ENCODE measurements at places on chromosomes 6 and 20.

GRCh38 chr6:124057461-124057860, 253.8 kb downstream of the NKAIN2 start:
- DNase-seq: no peak

DNA sequence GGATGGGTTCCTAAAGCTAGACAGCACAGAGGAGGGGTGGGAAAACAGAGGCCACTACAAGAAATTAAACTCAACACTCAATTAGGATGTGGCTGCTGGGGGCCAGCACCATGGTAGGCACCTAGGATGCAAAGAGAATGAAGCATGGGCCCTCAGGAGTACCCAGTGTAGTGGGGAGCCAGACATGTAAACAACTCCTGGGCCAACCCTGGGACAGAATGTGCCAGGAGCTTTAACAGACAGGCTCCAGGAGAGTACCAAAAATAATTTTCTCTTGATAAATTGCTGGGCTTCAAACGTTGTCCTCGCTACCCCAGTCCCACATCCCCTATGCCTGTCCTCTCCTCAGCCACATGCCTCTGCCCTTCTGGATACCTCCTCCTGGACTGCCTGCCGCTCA, 1.7 kb downstream of the TMEM151B start:
- DNase-seq: no peak

DNA sequence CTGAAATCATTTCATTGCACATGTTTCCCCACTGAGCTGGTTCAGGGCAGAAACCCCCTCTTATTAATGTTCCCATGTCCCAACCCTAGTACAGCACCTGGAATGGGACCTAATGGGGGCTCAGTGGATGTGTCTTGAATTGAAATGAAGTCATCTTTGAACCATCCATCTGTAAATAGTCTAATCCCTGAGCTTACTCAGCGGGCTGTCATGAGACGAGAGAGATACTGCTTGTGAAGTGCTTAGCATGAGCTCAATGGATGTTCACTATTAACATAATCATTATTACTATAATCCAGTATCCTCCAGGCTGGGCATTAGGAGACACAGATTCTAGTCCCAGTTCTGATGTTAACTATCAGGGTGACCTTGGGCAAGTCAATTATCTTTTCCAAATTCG, 106.6 kb upstream of the LRFN2 start:
- DNase-seq: no peak

- no peak for DNase-seq
These were observed 437.8 kb upstream of the ID4 start for GRCh38 chr6:19399406-19399805.

- DNase-seq: no peak
These were observed 277.9 kb downstream of the C6orf118 start for GRCh38 chr6:165031502-165031901.

DNA sequence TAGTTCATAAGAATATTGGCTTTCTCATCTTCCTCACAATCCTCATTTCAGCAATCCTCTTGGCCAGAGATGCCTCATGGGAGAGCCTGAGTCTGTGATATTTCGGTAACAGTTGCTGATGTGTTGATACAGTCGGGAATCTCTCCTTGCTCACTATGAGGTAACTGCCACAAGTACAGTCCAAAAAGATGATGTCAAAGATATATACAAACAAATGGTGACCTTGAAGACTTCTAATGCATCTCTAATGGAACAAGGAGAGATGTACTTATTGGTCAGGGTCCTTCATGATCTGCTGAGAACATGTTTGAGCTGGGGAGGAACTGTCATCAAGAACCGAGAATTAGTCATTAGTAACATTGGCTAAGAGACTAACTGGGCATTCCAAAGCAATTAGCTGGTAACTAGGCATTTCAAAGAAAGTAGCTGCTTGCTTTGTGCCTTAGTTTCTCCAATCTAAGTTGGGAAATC, 56.1 kb downstream of the FILIP1 start:
- no peak for DNase-seq

- DNase-seq: no peak
These were observed 28.9 kb downstream of the UTRN start for GRCh38 chr6:144314003-144314485.
